Subcutaneous adipose tissue (tissue), 4 donors: ENCODE measurements at places on chromosomes 1 and 21. TPM values are rescaled to one million over a fixed set of nuclear protein-coding genes. Genes with fewer than 3 reads are reported as not detected.

The IGSF9 gene
- total RNA-seq: not detected

The FAM131C gene
- not detected for total RNA-seq

The SLC2A5 gene
- 3.3 TPM for total RNA-seq

The ZMYM4 gene
- 39.5 TPM for total RNA-seq

The RAB4A gene
- 31.5 TPM for total RNA-seq

The HSD11B1 gene
- total RNA-seq: 22.7 TPM

The HRNR gene
- not detected for total RNA-seq

The CFHR3 gene
- total RNA-seq: not detected

The NEK2 gene
- 1.1 TPM for total RNA-seq

The CELA3B gene
- not detected for total RNA-seq

The DIO1 gene
- total RNA-seq: not detected

The KIAA1614 gene
- total RNA-seq: 13.9 TPM

The RPE65 gene
- total RNA-seq: not detected

The SLC30A2 gene
- total RNA-seq: not detected

The CD1D gene
- total RNA-seq: 11.2 TPM

The SRSF11 gene
- 219 TPM for total RNA-seq

The KCNJ15 gene
- 4.8 TPM for total RNA-seq

The ANKRD65 gene
- total RNA-seq: 15.4 TPM

The SLC25A34 gene
- total RNA-seq: 0.49 TPM

The DNM3 gene
- total RNA-seq: 8.8 TPM

The S100A3 gene
- total RNA-seq: 2.6 TPM

The TNFAIP8L2 gene
- total RNA-seq: 30.9 TPM

The PRRX1 gene
- 75.3 TPM for total RNA-seq

The HFM1 gene
- total RNA-seq: 1.8 TPM

The AKT3 gene
- total RNA-seq: 57.8 TPM

The TMEM125 gene
- not detected for total RNA-seq

The IKBKE gene
- 4.9 TPM for total RNA-seq

The OLFM3 gene
- not detected for total RNA-seq

The C1QTNF12 gene
- total RNA-seq: 1.1 TPM

The C1orf56 gene
- total RNA-seq: 7.9 TPM

The CIART gene
- 3.5 TPM for total RNA-seq

The RGS16 gene
- total RNA-seq: 0.49 TPM

The BEND5 gene
- total RNA-seq: 4.8 TPM

The SMIM34 gene
- not detected for total RNA-seq

The NHLH2 gene
- not detected for total RNA-seq

The CATSPERE gene
- 5.3 TPM for total RNA-seq

The FALEC gene
- not detected for total RNA-seq

The GALE gene
- 15.6 TPM for total RNA-seq

The TIMM17A gene
- 67.5 TPM for total RNA-seq

The LAMTOR5 gene
- 132 TPM for total RNA-seq

The USP33 gene
- 175 TPM for total RNA-seq

The TMCC2 gene
- 2.1 TPM for total RNA-seq

The FOXO6 gene
- not detected for total RNA-seq

The ATP6V1G3 gene
- not detected for total RNA-seq

The FAM72B gene
- total RNA-seq: 1.3 TPM

The POU3F1 gene
- not detected for total RNA-seq

The RNASEL gene
- total RNA-seq: 9.4 TPM

The UTS2 gene
- total RNA-seq: 3.1 TPM

The TOMM20 gene
- total RNA-seq: 98.2 TPM

The BARHL2 gene
- not detected for total RNA-seq

The GLIS1 gene
- not detected for total RNA-seq

The SLAMF8 gene
- 8.3 TPM for total RNA-seq

The FAM163A gene
- total RNA-seq: not detected

The PEAR1 gene
- 10.1 TPM for total RNA-seq

The CLCA2 gene
- not detected for total RNA-seq

The SMCP gene
- total RNA-seq: not detected

The CLEC20A gene
- not detected for total RNA-seq
